ENCODE measurements at places on chromosomes 11 and 22. TPM values are rescaled to one million over a fixed set of nuclear protein-coding genes. Genes with fewer than 3 reads are reported as not detected.

DNA sequence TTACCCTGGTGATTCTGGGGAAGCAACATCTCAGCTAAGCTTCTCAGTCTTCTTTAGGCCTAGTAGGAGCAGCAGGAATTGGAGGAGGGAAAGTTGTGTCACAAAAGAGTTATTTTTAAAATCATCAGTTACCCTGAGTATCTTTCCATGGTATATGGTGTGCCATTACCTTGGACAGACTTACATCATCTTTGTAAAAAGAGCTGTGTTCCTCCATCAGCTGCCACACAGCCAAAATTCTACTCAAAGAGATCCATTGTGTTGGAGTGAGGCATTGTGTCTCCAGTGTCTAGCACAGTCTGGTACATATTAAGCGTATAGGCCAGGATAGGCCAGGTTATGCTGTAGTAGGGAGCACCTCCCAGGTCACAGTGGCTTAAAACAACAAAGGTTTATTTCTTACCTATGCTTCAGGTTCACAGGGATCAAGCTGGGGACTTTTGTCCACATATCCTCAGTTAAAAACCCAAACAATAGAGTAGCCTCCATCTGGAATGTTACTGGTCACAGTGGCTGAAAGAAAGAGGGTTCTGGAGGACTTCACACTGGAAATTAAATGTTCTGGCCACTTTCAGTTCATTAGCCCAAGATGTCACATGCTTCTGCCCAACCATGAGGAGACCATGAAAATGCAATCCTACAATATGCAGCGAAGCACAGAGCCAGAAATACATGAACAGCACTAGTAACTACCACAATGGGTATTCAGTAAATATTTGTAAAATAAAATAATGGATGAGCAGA, 9.9 kb upstream of the TMPRSS5 start:
- DNase-seq: no peak

GRCh38 chr11:68370211-68371111, 58.1 kb downstream of the LRP5 start:
- DNase-seq: no peak

Gene PANX2
- polyA plus RNA-seq: 2.5 TPM

DNA sequence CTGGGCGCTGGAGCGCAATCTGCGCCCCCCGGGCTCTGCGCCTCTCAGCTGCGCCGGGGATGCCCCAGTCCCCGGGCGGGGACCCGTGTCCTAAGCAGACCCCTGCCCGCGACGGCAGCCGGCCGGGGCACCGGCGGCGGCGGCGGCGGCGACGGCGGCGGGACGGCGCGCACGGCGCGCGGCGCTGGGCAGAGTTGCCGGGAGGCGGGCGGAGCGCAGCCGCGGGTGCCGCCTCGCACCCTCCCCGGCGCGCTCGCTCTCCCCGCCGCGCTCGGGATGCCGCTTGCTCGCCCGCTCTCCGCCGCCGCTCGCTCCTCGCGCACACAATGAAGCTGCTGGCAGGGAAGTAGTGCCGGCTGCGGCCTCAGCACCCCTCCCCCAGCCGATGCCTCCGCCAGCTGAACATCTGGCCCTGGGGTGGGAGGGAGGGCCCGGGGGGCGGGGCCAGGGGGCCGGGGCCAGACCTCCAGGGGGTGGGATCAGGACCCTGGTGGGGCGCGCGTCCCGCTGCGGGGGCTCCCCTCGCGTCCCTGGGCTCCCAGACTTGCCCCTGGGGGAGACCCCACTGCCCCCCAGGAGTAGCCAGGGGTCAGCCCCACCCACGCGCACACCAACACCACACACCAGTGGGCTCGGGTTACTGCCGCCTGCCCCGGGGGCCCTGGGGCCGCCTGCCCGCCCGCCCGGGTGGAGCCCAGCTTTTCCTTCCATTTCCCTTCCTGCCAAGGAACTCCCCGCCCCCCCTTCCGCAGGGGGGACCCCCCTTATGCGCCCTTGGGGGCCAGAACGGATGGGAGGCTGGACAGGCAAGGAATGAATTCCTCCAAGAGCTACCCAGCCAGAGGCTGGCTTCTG, at the start of gene RCOR2:
TSS of gene RCOR2 (minus strand) at position 328 of the 855 bp plus-strand sequence. CDS start 708 bp downstream, outside the sequence.
- peak; percentile 52 for DNase-seq

DNA sequence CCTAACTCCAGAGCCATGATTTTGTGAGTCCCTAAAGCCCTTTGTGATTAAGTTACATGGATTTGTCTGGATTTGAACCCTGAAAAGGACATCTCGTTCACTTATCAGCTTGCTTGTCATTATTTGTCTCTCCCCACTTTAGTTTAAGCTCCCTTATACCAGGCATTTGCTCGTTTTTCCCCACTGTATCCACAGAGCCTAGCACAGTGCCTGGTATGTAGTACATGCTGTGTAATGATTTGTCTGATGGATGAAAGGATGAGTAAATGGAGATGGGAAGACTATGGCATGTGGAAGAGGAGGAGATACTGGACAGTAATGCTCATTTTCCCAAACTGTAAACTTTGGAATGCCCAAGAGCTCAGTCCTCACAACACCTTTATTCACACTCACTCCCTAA, 9.2 kb upstream of the MCHR1 start:
- DNase-seq: no peak

GRCh38 chr11:75430714-75431532, 2.1 kb downstream of the KLHL35 start:
- peak; percentile 24 for DNase-seq

GRCh38 chr11:75583718-75584658, 21.9 kb downstream of the SERPINH1 start:
- DNase-seq: peak; percentile 70

Gene SLC43A1
- 19.5 TPM for polyA plus RNA-seq

Gene ZNF195
- 13.2 TPM for polyA plus RNA-seq

Gene P2RX3
- polyA plus RNA-seq: not detected

Gene MAP6
- 0.12 TPM for polyA plus RNA-seq
